ENCODE measurements at places on chromosomes 5 and 9.

DNA sequence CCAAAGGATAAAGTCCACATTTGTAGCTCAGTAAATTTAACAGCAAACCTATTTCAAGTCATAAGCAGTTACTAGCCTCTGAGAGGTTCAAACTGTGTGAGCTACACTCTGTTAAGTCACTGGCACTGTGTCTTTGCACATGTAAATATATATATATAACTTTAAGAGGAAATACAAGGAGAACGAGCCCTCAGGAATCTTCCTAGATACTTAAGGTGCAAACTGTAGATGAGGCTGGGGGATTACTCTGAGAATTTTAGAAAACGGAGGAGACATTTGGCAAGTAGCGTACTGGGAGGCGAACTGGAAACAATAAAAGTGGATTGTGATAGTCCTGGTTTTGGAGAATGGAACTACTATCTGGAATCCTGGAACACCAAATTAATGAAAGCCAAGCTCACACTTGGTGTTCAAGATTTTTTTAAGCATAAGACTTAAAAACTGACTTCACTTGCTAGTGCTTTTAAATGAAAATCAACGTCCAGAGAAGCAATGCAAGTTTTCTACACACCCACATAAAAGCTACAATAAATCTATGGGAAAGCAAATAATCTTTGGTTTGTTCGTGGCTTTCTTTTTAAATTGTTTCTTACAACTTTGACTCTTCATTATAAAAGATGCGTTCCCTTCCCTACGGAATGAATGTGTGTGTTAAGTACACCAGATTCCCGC lies 1057.0 kb upstream of the DMAC1 start:
- no peak for DNase-seq

DNA sequence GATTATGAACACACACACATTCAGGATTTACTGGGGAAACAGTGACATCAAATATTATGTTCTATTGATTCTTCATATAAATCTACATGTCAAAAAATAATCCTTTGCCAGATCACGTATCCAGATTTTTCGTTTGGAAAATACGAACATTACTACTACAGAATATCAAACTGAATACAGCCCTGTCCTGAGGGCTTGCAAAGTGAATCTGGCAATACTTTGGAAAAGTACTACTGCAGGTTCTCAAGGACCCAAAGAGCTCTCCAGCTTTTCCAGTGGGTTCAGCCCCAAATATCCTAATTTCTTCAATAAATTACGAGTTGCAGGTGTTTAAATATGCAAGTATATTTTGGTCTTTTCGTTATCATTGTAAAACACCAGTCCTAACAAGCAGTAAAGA lies 411 bp upstream of the NDUFS4 start:
- no peak for DNase-seq

DNA sequence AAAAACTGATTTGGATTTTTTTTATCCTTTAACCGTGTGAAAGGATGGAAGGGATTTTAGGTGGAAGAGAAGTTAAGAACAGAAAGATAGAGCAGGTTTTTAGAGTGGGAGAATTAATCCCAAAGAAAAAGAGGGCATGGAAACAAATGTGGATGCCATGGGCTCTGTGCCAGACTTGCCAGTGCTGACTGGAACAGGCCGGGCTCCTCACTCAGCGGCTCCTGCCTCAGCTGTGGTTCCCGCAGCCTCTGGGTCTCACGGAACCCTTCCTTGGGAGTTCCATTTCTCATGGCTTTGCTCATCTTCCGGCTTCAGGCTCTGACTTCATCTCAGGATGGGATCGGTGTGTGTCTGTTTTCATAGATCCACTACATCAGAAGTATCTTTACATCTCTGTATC lies 30.4 kb upstream of the SLC2A8 start:
- no peak for DNase-seq

- DNase-seq: no peak
These were observed 78.4 kb upstream of the ACO1 start for GRCh38 chr9:32306006-32306405.

- no peak for DNase-seq
These were observed 177.8 kb upstream of the PITX1 start for GRCh38 chr5:135211791-135212190.

DNA sequence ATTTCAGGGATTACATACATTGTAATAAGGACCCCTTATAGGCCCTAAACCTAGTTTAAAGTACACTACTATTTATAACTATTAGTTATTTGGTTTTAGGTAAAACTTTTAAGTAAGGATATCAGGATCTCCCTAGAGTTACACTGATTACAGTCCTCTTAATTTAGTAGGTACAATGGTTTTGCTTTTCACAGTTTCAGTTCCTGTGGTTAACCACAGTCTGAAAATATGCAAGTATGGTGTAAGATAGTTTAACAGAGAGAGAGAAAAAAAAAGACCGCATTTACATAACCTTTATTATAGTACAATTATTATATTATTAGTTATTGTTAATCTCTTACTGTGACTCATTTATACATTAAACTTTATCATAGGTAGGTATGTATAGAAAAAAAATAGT lies 725.3 kb upstream of the PTPRD start:
- peak; percentile 7 for DNase-seq

DNA sequence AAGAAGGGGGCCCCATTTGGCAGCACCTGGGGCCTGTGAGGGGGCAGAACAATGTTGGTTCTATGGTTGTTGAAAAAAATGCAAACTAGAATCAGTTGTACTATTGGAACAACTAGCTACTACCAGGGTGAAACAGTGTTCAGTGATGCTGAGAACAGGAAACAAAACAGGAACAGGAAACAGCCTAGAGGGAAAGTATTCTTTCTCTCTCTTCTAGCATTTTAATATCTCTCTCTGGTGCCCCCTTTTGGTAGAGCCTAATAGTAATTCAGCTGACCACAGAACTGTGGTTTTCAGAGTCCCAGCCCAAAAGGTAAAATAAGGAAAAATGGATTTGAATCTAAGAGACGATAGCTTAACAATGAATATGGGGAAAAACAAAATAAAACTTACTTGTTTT lies 138.0 kb upstream of the KCNN2 start:
- DNase-seq: no peak

DNA sequence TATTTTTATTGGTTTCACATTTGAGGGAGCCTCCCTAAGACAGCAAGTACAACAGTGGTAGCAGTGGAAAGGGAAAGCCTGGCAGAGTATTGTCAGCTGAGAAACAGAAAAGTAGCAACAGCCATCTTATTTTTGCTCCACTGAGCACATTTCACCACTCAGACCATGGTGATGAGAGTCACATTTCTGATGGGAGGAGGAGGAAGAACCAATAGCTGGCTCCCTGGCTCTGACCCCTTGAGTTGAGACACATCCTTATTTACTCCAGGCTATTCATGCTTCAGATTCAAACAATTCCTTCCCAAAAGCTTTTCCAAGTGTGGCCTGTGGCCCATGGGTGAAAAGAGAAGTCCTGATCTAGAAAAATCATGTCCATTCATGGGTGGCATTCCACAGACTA lies 236.3 kb downstream of the ARHGAP26 start:
- no peak for DNase-seq

DNA sequence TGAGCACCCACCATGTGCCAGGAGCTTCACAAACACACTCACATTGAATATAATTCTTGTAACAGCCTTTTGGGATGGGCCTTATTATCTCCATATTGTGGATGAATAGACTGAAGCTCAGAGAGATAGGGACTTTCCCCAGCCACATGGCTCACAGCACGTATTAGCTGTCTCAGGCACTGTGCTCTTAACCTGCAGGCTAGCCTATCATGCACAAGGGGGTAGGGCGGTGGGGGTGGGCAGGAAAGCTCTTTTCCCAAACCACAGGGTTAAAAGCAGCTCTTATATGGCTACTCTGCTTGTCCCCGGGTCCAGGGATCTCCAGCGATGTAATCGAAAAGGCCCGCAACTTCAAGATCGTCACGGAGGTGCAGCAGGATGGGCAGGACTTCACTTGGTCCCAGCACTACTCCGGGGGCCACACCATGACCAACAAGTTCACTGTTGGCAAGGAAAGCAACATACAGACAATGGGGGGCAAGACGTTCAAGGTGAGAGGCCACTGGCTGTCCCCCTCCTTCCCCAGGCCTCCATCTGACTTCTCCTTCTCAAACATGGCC lies 2.6 kb downstream of the FABP6 start:
- no peak for DNase-seq

- no peak for DNase-seq
These were observed 20.0 kb upstream of the CYFIP2 start for GRCh38 chr5:157245886-157246285.

GRCh38 chr5:16539169-16539666 lies 73.6 kb upstream of the ZNF622 start:
- no peak for DNase-seq

DNA sequence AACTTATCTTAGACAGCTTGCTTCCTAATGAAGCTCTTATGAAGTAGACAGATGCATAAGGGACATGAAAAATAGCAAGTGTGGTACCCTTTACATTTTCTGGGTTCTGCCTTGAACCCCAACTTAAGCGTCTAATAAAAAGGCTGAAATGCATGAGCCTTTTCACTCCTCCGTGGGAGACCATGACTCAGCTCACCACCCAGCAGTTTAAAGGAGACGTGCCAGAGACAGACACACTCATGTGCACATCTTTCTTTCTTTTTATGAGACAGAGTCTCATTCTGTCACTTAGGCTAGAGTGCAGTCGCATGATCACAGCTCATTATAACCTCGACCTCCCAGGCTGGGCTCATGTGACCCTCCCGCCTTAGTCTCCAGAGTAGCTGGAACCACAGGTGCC lies 22.3 kb downstream of the CTXN3 start:
- no peak for DNase-seq

GRCh38 chr5:5063533-5063953 lies 76.6 kb upstream of the ADAMTS16 start:
- DNase-seq: no peak

DNA sequence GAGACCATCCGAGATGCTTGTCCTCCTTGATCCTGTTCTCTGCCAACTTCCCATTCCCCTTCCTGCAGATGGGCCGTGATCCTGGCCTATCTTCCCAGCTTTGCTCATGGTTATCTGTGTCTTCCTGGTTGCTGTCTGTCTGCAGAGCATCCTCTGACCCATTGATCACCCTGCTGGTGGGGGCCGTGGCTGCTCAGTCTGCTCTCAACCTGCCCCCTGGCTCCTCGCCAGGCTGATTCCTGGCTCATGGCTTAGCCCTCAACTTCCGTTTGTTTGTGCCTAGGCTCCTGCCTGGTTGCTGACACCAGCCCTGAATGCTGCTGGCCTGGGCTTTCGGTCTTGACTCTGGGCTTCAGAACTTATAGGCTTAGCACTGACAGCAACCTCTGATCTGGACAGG lies 67.1 kb upstream of the SMIM15 start:
- no peak for DNase-seq

GRCh38 chr9:133702798-133703590 lies 35.2 kb downstream of the SARDH start:
- DNase-seq: no peak

DNA sequence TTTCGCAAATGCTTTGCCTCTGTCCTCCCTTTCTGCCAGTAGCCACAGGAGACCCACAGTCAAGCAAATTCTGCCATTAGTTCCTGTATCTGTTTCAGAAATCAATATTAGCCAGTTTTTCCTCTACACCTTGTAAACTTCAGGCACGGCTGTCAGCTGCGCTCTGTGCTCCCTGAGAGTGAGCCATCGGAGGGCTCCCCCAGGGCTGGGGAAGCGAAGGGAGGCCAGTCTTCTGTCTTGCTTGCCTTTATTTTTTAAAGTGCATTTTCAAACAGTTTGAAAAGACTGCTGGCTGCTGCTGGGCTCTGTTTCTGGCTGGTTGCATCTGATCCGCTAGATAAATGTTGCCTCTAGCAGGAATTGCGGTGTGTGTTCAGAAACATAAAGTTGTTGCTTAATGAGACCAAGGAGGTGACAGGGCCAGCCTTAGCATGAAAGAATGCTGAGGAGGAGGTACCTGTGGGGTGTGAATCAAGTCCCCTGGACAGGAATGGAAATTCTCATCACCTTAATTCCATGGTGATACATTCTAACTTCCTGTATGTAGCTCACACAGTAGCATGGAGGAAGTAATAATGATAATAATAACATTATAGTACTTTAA lies 421.7 kb upstream of the KIF2A start:
- DNase-seq: no peak

GRCh38 chr9:27362447-27363210 lies 65.7 kb upstream of the EQTN start:
- no peak for DNase-seq

GRCh38 chr5:77298146-77298545 lies 87.7 kb downstream of the PDE8B start:
- no peak for DNase-seq

- no peak for DNase-seq
These were observed 156.6 kb upstream of the SPRY4 start for GRCh38 chr5:142481410-142481809.

GRCh38 chr5:160938532-160938931 lies 86.5 kb upstream of the ATP10B start:
- DNase-seq: no peak

DNA sequence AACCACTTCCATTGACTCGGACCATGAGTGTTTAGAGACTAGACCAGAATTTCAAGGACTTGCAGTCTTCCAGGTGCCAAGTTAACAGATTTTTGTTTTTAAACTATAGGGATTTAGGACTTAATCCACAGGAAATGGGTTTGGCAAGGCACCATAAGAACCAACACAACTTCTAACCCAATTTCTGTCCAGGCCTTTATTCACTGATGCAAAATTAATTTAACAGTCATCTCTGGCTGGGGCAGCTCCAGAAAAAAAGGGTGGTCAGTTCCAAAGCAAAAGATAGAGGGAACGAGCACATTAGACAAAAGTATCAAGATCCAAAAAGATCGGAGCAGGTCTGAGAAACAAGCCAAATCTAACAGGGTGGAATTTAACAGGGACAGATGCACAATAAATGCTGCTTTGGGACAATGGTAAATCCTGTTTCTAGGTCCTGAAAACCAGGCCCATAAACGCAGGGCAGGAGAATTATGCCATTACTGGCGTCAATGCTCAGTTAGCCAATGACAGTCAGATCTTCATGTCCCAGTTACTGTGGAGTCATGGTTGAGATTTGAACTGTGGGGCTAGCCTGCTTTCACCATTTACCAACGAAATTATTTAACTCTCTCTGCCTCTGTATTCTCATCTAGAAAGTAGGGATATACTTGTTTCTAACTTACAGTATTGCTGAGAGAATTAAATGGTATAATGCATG lies 590.8 kb upstream of the BRINP1 start:
- DNase-seq: no peak

DNA sequence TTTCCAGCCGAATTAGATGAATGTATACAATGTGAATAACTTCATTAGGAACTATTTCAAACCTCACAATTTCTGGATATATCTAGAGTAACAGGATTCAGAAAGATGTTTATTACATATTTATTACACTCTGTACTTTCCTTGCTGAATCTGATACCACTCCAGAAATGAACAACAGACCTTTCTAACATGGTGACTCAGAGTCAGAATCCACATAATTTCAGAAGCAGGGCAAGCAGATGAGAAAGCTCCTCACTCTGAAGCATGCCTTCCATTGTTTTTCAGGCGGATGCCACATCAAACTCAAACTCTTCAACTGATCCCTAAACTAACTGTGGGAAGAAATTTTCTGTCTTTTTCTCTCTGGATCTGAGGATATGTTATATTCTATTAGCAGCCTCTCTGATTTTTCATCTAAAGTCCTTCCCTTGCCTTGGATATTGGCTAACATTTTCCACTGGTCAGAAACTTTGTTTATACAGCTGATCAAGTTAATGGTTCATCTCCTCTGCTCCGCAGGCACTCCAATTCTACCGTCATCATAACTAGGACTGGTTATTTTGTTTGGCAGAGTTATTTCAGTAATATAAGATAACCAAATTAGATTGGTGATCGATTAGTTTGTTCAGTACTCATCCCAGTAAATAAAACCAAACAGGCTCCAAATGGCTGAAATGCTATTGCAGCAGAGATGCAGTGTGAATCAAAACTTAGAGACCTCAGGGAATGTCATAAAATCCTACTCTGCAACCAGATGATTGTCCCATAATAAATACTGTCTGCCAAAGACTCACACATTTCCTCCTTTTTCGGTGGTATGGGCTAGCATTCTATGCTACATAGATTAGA lies 556.0 kb downstream of the EBF1 start:
- no peak for DNase-seq

Measured in T-helper 2 cell (primary cell).